Activated naive CD8-positive, alpha-beta T cell treated with anti-CD3 and anti-CD28 coated beads for 36 hours (primary cell): ENCODE measurements at places on chromosomes 6 and 20. TPM values are rescaled to one million over a fixed set of nuclear protein-coding genes. Genes with fewer than 3 reads are reported as not detected.

PSORS1C1 gene
- total RNA-seq: 0.19 TPM

FNDC11 gene
- 0.10 TPM for total RNA-seq

SUMO4 gene
- 2.6 TPM for total RNA-seq

ZNF322 gene
- total RNA-seq: 8.3 TPM

MBOAT1 gene
- total RNA-seq: 5.1 TPM

CFB gene
- 0.52 TPM for total RNA-seq

TREML1 gene
- not detected for total RNA-seq

MACROD2 gene
- total RNA-seq: 0.12 TPM

CST5 gene
- not detected for total RNA-seq

HDGFL1 gene
- total RNA-seq: not detected

KCTD20 gene
- 48.4 TPM for total RNA-seq

CASS4 gene
- total RNA-seq: 3.4 TPM

CTAGE9 gene
- not detected for total RNA-seq

TJAP1 gene
- 36.5 TPM for total RNA-seq

ZSCAN23 gene
- total RNA-seq: 1.6 TPM

OSTM1 gene
- total RNA-seq: 11.4 TPM

ZSWIM3 gene
- total RNA-seq: 3.8 TPM
